PC-3 (cell line): ENCODE measurements at places on chromosomes 4 and X. TPM values are rescaled to one million over a fixed set of nuclear protein-coding genes. Genes with fewer than 3 reads are reported as not detected.
A peak's percentile ranks its signal among the peaks of the same experiment; 100 is the strongest.

ATP8A1 gene
- total RNA-seq: 3.9 and 5.3 TPM in 2 replicates

PARM1 gene
- total RNA-seq: 2.9 and 4.5 TPM in 2 replicates

FANCB gene
- 7.9 and 11.6 TPM in 2 replicates for total RNA-seq

MAD2L1 gene
- total RNA-seq: 53.9 and 76.6 TPM in 2 replicates

F8A2 gene
- not detected in 2 replicates for total RNA-seq

SLC38A5 gene
- total RNA-seq: 1.6 and 2.4 TPM in 2 replicates

TSPAN6 gene
- 35.2 and 47.4 TPM in 2 replicates for total RNA-seq

CACNA1F gene
- not detected in 2 replicates for total RNA-seq

PTCHD1 gene
- total RNA-seq: not detected in 2 replicates

USP27X gene
- 0.62 and 2.7 TPM in 2 replicates for total RNA-seq

REELD1 gene
- total RNA-seq: not detected in 2 replicates

SMIM10L2A gene
- 0.73 and 1.4 TPM in 2 replicates for total RNA-seq

PHKA1 gene
- 28.5 and 33.7 TPM in 2 replicates for total RNA-seq

GPR50 gene
- not detected in 2 replicates for total RNA-seq

- peak; percentile 66 for DNase-seq
Measured at GRCh38 chr4:52982255-52982945, 120.3 kb downstream of the RASL11B start.

- no peak for DNase-seq
Measured at GRCh38 chr4:21628916-21629610, 319.5 kb downstream of the KCNIP4 start.

GRCh38 chr4:20576861-20577260 is 123.4 kb upstream of the PACRGL start:
- no peak for DNase-seq

- no peak for DNase-seq
Measured at GRCh38 chrX:150692296-150692695, 900 bp upstream of the MTMR1 start.

GRCh38 chrX:38750551-38750950 is 50.7 kb upstream of the MID1IP1 start:
- DNase-seq: no peak

- DNase-seq: no peak
Measured at GRCh38 chr4:106835919-106836318, 200.2 kb downstream of the DKK2 start.

GRCh38 chr4:85929961-85930665 is 429.7 kb downstream of the MAPK10 start:
- no peak for DNase-seq

- no peak for DNase-seq
Measured at GRCh38 chr4:145935253-145936141, 3.1 kb downstream of the ZNF827 start.

DNA sequence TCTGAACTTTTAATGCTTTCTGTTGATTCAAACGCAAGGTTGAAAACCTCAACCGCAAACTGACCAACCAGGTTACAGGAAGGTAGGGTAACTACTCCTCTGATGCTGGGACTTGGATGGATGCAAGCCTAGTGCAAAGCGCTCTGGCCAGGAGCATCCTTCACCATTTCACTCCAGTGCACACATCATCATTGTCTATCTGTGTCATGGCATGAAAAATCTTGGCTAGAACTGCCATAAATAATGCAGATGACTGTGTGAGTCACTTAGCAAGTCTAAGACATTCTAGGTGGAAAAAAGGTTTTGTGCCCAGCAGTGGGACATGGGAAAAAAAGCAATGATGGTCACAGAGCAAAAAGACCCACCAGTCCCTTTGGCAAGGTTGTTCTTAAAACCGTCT is 10.9 kb downstream of the ADGRA3 start:
- peak; percentile 30 for DNase-seq

DNA sequence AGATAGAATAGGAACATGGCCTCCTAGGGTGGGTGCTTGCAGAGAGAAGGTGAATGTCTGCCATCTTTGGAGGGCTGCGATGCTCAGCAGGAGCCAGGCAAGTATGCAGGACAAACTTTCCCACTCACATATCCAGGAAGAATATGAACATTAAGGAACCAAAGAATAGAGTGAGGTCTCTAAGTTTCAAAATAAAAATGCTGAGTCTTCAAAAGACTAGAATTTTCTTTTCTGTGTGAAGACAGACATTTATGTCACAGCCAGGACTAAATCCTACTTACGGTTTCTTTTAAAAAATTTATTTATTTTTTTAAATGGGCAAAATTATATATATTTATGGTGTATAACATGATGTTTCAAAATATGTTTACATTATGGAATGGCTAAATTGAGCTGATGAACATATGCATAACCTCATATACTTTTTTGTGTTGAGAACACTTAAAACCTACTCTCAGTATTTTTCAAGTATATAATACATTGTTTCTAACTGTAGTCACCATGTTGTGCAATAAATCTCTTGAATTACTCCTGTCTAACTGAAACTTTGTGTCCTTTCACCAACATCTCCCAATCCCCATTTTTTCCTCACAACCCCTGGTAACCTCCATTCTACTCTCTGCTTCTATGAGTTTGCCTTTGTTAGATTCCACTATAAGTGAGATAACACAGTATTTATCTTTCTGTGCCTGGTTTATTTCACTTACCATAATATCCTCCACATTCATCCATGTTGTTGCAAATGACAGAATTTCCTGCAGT is 177.8 kb upstream of the HAND2 start:
- DNase-seq: no peak

DNA sequence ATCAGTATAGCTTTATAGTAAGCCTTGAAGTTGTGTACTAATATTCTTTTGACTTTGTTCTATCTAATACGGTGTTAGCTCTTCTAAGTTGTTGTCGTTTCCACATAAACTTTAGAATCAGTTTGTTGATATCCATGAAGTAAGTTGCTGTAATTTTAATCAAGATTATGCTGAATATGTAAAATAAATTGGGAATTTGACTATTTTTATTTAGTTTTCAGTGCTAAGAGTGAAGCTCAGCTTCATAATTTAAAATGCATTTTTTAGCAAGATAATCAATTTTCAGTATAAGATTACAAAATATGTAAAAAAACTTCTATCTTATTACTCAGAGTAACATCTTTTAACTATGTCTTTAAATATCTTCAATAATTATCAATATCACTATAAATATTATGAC is 1374.8 kb downstream of the PCDH7 start:
- DNase-seq: no peak

- DNase-seq: no peak
Measured at GRCh38 chr4:115678425-115678941, 565.1 kb upstream of the NDST4 start.

- no peak for DNase-seq
Measured at GRCh38 chr4:122960611-122961000, 38.2 kb upstream of the NUDT6 start.

DNA sequence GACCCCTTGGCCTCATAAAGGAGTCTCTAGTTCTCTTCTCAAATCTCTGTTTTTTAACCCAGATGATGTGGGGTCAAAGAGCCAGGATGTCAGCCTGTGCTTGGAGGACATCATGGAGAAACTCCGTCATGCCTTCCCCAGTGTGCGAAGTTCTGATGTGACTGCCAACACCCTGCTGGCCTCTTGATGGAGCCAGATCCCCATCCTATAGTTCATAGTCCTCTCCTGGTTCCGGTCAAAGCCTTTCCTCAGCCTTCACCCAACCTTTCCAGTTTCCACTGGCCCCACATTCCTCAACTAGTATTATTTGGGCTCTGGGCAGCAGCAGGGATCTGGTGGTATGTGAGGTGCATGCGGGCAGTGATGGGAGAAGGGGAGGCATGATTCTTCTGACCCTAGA is 30.7 kb downstream of the TAF7L start:
- peak; percentile 5 for DNase-seq

DNA sequence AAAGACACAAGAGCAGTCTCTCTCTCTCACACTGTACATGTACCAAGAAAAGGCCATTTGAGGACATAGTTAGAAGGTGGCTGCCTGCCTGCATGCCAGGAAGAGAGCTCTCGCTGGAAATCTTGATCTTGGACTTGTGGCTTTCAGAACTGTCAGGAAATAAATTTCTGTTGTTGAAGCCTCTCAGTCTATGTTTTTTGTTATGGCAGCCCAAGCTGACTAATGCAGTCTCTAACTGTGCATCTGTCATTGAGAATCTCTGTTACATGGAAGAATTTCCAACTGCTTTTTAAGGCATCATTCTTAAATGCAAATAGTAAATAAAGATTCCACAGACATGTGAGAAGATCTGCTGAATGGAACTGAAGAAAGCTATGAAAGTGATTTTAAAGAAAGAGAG is 198.3 kb downstream of the PCDH10 start:
- DNase-seq: no peak

DNA sequence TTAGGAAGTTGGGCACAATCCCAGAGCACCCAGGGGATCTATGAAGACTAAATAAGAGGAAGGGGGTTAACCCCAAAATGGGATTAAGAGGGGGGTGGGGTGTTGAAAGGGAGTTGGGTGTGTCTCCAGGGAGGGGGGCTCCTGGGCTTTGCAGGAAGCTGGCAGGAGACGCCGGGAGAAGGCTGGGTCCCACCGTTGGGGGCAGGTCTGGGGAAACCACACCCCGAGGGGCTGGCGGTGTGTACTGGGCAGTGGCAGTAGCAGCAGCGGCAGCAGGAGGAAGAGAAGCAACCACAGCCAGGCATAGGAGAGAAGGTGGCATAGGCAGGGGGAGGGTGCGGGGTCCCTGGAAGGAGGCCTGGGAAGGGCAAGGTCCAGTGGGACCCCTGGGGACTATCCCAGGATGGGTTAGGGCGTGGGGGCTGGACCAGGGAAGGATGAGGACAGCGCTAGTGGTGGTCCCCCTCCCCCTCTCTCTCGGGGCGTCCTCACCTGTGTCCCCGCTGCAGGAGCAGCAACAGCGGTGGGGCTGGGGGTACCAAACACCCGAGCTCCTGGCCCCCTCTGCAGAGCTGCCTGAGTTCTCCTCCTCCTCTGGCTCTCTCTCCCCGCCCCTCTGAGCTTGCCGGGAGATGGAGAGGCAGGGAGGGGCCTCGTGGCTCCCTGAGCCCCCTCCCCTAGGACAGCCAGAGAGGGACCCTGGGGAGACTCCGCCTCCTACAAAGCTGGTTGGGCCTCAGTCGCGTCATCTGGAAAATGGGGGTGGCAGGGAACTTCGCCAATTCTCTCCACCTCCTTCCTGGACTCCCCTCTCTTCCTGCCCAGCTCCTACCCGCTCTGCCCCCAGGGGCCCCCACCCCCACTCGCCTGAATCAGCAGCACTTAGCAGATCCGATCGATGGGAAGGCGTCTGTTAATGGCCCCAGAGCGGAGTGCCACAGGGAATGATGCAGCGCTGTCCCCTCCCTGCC is at the start of gene KCND1:
KCND1 (minus strand) TSS at position 596 of the 971 bp plus-strand sequence. CDS start 1,573 bp downstream, outside the sequence.
- no peak for DNase-seq

DNA sequence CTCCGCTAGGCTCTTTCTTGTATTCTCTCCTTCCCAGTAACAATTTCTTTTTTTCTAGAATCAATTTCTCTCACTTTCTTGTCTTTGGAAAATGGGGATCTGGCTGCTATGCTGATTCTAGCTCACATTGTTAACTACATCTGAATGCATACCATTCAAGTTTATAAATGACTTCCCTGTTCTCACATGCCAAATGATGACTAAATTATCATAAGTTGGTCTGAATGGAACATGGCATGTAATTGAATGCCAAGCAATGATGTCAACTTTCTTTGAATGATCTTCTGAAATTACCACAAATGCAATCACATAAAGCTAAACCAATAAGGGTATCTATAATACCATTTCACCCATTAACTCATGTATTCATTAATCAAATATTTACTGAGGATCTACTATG is 2.7 kb upstream of the ITM2A start:
- no peak for DNase-seq

DNA sequence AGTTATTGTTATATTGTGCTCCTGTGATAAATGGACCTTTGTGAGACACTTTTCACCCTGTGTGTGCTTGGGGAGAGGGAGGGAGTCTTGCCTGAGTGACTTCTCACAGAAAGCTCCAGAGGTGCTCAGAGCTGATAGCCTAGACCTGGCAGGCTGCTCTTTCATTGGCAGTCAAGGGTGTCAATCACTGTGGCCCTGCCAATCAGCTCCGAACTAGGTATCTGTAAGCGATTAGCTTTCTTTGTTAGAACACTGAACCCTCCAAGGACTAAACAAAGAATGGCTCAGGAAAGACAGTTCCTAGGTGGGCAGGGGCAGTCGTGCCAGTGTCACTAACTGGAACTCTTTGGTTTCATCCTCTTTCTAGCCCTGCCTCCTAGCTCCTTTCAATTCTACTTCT is 2.7 kb upstream of the NALF2 start:
- peak; percentile 7 for DNase-seq

GRCh38 chr4:93828332-93828994 is at the start of gene ATOH1:
ATOH1 (plus strand) TSS chr4:93828753; CDS start chr4:93828927, 174 bp downstream.
- no peak for DNase-seq

DNA sequence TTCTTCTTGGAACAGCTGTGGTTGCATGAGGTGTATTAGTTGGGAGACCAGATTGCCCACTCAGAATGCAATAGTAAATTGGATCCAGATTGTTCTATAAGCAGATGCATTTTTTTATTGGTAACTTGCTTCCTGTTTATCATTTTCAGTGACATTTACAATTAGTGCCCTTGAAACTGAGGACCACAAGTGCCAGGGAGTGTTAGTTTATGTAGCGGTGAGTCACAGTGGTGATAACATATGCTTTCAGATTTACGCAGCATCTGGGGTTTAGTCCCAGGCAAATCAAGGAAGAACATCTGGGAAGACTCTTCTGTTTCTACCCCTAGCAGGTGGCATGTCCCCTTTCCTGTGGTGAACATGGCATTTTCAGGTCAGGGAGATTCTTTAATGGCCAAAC is 24.1 kb downstream of the FRMPD4 start:
- no peak for DNase-seq

DNA sequence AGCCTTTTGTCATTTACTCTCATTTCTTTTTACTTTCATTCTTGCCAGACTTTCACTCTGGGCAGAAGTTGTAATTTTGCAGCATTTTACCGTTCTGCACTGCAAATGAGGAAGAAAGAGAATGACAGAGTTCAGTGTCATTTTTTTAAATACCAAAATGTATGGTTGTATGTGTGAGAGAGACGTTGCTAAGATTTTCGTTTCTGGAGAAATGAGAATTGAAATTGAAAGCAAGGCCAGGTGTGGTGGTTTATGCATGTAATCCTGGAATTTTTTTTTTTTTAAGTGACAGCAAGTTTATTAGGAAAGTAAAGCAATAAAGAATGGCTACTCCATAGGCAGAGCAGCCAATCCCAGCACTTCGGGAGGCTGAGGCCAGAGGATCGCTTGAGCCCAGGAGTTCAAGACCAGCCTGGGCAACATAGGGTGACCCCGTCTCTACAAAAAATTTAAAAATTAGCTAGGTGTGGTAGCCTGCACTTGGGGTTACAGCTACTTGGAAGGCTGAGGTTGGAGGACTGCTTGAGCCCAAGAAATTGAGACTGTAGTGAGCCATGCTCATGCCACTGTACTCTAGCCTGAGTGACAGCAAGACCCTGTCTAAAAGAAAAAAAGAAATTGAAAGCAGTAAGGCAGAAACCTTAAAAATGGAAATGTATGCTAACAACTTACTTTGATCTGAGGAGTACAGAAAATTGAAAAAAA is 12.9 kb downstream of the DCK start:
- no peak for DNase-seq

GRCh38 chr4:158050942-158051341 is 121.9 kb downstream of the GASK1B start:
- no peak for DNase-seq

- DNase-seq: no peak
Measured at GRCh38 chrX:65685112-65685511, 17.7 kb downstream of the MSN start.
